ENCODE measurements at places on chromosomes 4 and X. TPM values are rescaled to one million over a fixed set of nuclear protein-coding genes. Genes with fewer than 3 reads are reported as not detected.

The ADH1A gene
- total RNA-seq: 0.26 TPM

The SAGE1 gene
- total RNA-seq: not detected

- H3K4me3 ChIP-seq: no peak overlapping the region
- no peak overlapping the region for H3K27ac ChIP-seq
- H3K27me3 ChIP-seq: no peaks in the 10 kb centered on the region
- no peaks in the 10 kb centered on the region for H3K4me1 ChIP-seq
- no peaks in the 10 kb centered on the region for H3K36me3 ChIP-seq
Measured at GRCh38 chrX:129777218-129778030, 2.3 kb upstream of the SASH3 start.

DNA sequence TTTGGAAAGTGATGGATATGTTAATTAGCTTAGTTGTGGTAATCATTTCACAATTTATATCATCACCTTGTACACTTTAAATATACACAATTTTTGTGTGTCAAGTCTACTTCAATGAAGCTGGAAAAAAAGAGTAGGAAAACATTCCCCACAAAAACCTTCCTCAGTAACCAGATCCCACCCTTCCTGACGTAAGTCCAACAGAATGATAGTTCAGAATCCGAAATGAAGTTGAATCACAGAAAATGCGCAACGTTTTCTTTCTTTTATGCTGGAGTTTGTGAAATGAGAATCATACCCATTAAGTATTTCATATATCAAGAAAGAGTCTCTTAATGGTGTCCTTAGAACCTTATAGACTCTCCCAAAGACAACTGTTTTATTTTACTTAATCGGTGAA, 292.9 kb downstream of the USP46 start:
- no peak for DNase-seq
- H3K27ac ChIP-seq: no peak overlapping the region
- no peaks in the 10 kb centered on the region for H3K27me3 ChIP-seq
- H3K4me3 ChIP-seq: no peak overlapping the region
- no peaks in the 10 kb centered on the region for H3K36me3 ChIP-seq

The CYP4V2 gene
- total RNA-seq: 65.3 TPM

GRCh38 chr4:8215001-8215427, 15.9 kb downstream of the SH3TC1 start:
- H3K4me3 ChIP-seq: no peak overlapping the region
- peak; percentile 41 for DNase-seq
- no peaks in the 10 kb centered on the region for H3K27me3 ChIP-seq
- peaks cover 7% of the 10 kb centered on the region for H3K4me1 ChIP-seq

- no peaks in the 10 kb centered on the region for H3K27me3 ChIP-seq
- no peak for DNase-seq
- no peak overlapping the region for H3K27ac ChIP-seq
- no peak overlapping the region for H3K4me3 ChIP-seq
Measured at GRCh38 chrX:16931371-16931770, 15.1 kb upstream of the REPS2 start.

DNA sequence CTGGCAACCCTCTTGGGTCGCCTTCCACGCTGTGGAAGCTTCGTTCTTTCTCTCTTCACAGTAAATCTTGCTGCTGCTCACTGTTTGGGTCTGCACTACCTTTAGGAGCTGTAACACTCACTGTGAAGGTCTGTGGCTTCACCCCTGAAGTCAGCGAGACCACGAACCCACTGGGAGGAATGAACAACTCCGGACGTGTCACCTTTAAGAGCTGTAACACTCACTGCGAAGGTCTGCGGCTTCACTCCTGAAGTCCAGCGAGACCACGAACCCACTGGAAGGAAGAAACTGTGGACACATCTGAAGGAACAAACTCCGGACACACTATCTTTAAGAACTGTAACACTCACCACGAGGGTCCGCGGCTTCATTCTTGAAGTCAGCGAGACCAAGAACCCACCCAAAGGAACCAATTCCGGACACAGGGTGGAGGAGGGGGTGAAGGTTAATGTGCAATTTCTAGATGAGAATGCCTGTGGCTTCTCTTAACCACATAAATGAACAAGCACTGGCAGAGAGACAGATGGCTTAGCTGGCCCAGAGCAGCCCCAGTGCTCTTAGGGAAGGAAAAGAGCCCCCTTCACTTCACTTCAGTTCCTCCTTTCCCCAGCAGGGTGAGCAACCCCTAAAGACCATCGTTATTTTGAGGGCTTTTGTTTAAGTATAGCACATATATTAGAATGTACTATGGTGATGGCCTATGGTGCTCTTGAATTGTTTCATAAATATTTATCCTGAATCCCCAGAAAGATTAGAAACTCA, 73.0 kb downstream of the LUZP4 start:
- no peaks in the 10 kb centered on the region for H3K36me3 ChIP-seq
- H3K27ac ChIP-seq: no peak overlapping the region
- H3K4me3 ChIP-seq: no peak overlapping the region
- H3K27me3 ChIP-seq: no peaks in the 10 kb centered on the region
- no peak for DNase-seq
- no peaks in the 10 kb centered on the region for H3K4me1 ChIP-seq

- H3K27me3 ChIP-seq: no peaks in the 10 kb centered on the region
- H3K4me1 ChIP-seq: no peaks in the 10 kb centered on the region
- no peak overlapping the region for H3K27ac ChIP-seq
- DNase-seq: peak; percentile 9
- no peak overlapping the region for H3K4me3 ChIP-seq
Measured at GRCh38 chr4:28225050-28225449, 1364.4 kb downstream of the STIM2 start.

DNA sequence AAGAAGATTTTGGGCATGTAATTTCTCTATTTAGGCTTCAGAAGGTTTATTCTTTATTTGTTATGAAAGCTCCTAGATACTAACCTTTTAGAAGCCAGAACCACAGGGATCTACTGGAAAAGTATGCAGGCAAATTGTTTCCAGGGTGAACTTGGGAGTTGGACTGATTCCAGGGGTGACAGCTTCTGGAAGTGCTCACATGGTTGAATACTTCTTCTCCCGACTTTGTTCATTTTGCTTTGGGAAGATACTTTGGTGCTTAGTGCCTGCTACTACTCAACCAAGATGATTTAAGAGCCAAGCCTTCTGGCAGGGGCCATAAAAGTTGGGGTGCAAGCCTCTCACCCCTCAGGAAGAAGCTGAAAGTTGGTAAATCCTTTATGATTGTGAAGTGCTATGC, 445.6 kb downstream of the ACTRT1 start:
- H3K4me3 ChIP-seq: no peak overlapping the region
- no peaks in the 10 kb centered on the region for H3K4me1 ChIP-seq
- H3K36me3 ChIP-seq: no peaks in the 10 kb centered on the region
- no peaks in the 10 kb centered on the region for H3K27me3 ChIP-seq

DNA sequence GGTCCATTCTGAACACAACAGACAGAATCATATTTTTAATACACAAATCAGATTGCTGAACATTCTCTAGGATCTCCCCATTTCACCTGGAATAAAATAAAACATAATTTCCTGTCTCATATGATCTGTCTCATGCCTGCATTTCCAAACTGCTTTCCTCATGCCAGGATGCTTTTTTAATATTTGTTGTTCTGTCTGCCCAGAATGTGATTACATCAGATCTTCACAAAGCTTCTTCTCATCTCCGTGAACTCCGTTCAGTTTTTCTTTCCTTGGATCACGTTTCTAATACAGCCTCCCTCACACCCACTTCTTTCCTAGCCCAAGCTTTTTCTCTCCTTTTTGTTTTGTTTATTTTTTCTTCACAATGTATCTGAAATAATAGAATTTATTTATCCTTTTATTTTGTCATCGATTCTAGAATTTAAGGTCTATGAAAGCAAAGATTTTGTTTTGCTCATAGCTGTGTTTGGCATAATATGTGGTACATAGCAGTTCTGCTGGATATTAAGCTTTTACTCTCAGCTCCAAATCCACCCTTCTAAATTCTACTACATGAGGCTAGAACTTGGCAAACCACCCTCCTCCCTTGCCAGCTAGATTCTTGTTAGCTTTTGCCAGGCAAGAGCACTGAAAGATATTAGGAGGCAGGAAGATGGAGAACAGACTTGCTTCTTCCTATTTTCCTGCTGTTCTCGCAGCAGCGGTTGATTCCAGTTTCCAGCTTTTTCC, 165.5 kb upstream of the SLIT2 start:
- no peak overlapping the region for H3K4me3 ChIP-seq
- no peaks in the 10 kb centered on the region for H3K36me3 ChIP-seq
- H3K27me3 ChIP-seq: no peaks in the 10 kb centered on the region
- no peak overlapping the region for H3K27ac ChIP-seq
- H3K4me1 ChIP-seq: no peaks in the 10 kb centered on the region
- DNase-seq: no peak

DNA sequence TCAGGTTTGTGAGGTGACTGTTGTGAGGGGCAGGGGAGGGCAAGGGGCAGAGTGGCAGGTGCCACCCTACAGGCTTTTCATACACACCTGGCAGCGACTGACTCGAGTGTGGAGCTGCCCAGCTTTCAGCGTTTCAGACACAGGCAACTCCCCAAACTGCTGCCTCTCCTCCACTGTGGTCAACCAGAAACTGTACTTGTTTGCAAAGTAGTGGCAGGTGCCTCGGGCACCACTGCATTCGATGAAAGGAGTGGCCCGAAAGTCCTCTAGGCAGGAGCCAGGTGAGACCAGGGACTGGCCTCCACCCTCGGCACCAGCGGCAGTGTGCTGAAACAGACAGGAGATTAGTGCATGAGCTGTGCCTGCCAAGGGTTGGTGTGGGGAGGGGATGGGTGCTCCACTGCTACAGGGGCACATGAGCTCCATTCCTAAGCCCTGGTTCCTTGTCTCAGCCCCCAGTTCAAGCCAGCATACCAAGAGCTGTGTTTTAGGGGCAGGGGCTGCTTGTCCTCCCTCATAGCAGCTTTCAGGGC, 65.4 kb downstream of the ATG4A start:
- H3K27ac ChIP-seq: no peak overlapping the region
- no peaks in the 10 kb centered on the region for H3K4me1 ChIP-seq
- no peaks in the 10 kb centered on the region for H3K27me3 ChIP-seq
- no peak overlapping the region for H3K4me3 ChIP-seq
- no peak for DNase-seq

- no peak for DNase-seq
- no peaks in the 10 kb centered on the region for H3K36me3 ChIP-seq
- H3K4me1 ChIP-seq: no peaks in the 10 kb centered on the region
Measured at GRCh38 chr4:98614094-98614493, 44.3 kb downstream of the TSPAN5 start.

DNA sequence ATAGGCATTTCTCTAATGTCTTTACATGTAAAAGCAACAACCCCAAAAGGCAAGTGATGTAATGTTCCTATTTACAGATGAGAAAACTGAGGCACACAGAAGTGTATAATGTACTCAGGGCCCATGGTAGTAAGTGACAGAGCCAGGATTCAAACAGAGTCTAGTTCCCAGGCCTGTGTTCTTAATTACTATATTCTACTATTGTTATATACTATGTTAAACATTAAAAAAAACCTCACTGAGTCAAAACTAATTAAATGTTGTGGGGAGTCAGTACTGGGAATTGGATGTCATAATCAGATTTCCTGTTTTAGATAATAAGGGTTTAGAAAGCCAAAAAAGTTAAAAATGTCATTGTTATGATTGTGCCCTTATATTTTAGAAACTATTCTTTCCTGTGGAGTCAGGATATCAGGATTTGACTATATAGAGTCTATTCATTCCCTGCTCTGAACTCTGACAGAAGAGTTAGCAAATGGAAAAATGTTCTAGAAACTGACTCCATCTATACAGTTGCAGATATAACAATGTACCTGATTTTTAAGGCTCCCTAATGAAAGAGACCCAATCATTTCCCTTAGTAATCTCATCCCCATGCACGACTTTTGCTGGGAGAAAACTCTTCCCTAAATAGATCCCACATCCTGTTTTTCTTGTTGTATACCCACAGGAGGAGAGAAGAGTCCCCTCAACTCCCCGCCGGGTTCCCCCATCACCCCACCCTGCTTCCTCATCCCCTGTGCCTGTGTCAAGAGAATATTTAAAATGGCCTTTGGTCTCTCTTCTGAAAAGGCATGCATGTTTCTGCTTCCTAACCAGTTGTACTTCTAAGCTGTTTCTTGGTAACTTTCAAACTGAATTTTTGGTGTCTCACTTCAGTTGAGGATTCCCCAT, 69.7 kb downstream of the REELD1 start:
- H3K4me3 ChIP-seq: no peak overlapping the region
- H3K27ac ChIP-seq: no peak overlapping the region
- H3K27me3 ChIP-seq: no peaks in the 10 kb centered on the region
- DNase-seq: no peak
- no peaks in the 10 kb centered on the region for H3K4me1 ChIP-seq

GRCh38 chrX:141936080-141936479, 32.4 kb downstream of the MAGEC1 start:
- no peaks in the 10 kb centered on the region for H3K27me3 ChIP-seq
- H3K36me3 ChIP-seq: no peaks in the 10 kb centered on the region
- no peak for DNase-seq
- H3K27ac ChIP-seq: no peak overlapping the region
- H3K4me3 ChIP-seq: no peak overlapping the region

- H3K27ac ChIP-seq: no peak overlapping the region
- no peak overlapping the region for H3K4me3 ChIP-seq
- H3K27me3 ChIP-seq: no peaks in the 10 kb centered on the region
- no peaks in the 10 kb centered on the region for H3K4me1 ChIP-seq
- no peak for DNase-seq
Measured at GRCh38 chr4:103915224-103915869, 195.6 kb upstream of the TACR3 start.

DNA sequence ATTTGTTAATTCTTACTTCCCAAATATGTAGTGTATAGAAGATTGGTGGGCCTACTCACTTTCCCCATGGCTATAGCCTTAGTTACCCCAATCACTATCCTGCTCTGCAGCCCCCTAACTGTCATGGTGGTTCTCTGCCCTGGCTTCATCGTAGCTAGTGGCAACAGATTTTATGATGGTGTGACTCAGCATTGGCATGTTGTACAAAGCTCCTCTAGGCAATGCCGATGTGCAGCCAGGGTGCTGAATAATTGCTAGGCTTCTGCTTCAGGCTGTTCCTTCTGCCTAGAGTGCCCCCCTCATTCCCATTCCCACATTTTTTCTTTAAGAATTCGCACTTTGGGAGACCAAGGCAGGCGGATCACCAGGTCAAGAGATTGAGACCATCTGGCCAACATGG, 35.2 kb downstream of the AFF2 start:
- no peak overlapping the region for H3K4me3 ChIP-seq
- no peak for DNase-seq
- no peaks in the 10 kb centered on the region for H3K4me1 ChIP-seq
- H3K36me3 ChIP-seq: no peaks in the 10 kb centered on the region
- H3K27ac ChIP-seq: no peak overlapping the region

DNA sequence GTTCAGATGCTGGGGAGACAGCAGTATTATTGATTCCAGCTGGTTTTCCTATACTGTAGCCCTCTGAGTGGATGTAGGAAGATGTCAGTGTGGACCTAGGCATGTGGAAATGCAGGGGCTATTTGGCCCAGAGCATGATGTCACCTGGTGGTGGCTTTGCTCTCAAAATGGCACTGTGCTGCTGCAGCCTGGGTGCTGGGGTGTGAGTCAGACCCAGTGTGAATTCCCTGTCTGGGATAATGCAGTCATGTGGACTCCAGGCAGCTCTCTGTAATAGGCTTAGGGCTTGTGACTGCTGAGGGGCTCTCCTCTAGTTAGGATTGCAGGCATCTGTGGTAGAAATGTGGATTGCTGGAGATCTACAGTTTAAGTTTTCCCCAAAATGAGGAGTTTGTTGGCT, 70.7 kb downstream of the DCAF8L2 start:
- no peak overlapping the region for H3K27ac ChIP-seq
- DNase-seq: no peak
- H3K4me3 ChIP-seq: no peak overlapping the region
- no peaks in the 10 kb centered on the region for H3K36me3 ChIP-seq
- H3K4me1 ChIP-seq: no peaks in the 10 kb centered on the region
- H3K27me3 ChIP-seq: no peaks in the 10 kb centered on the region

The CFAP47 gene
- total RNA-seq: 0.78 TPM

- no peaks in the 10 kb centered on the region for H3K36me3 ChIP-seq
- H3K27me3 ChIP-seq: peaks cover 6% of the 10 kb centered on the region
- peaks cover 5% of the 10 kb centered on the region for H3K4me1 ChIP-seq
- DNase-seq: no peak
- H3K4me3 ChIP-seq: no peak overlapping the region
Measured at GRCh38 chrX:153884136-153884535, 1.8 kb downstream of the L1CAM start.

Measured in body of pancreas (tissue), 4 donors.